ENCODE measurements at places on chromosomes 16 and 17.

DNA sequence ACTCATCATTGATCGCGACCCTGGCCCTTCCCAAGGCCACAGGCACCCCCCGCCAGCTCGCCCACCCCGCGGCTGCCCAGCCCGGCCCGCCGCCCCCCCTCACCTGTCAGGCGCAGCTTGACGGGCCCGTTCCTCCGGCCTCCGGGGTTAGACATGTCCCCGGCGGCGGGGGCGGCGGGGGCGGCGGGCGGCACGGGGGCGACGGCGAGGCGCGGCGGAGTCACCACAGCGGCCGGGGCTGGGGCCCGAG, 456 bp downstream of the SMURF2 start:
- no peak for DNase-seq

DNA sequence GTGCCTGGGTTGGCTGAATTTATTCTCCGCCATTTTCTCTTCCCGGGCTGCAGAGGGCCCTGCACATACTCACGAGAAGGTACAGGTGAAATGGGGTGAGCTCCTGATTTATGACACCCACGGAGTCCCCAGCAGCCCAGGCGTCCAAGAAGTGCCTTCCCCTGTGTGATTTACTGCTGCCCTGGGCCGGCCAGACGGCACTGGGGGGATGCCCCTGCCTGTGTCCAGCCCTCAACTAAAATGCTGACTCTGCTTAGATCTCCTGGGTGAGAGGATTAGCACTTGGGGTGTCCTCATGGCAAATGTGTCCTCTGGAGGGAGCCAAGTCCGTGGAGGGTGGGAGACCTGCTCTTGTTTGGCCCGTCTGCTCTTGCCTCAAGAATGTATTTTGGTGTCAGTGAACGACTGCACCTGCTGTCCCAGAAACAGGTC, 132.4 kb downstream of the MAF start:
- DNase-seq: no peak

DNA sequence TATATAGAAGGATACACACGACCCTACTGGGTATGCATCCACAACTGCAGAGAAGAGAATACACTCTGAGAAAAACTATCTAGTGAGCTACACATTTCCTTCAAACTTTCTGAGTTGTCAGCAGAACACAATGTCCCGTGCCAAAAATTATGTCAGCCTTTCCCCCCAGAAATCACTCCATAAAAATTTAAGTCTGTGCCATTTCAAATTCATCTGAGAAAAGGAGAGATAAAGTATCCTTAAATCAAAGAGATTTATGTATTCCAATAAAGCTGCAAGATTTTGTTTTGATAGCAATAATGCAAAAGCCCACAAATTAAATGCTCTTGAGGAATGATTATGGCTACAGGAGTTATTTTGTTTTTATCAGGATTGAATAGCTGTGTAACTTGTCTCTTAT, 760.1 kb downstream of the CDH11 start:
- DNase-seq: no peak

- no peak for DNase-seq
Measured at GRCh38 chr16:11651796-11652195, 16.5 kb upstream of the SNN start.

DNA sequence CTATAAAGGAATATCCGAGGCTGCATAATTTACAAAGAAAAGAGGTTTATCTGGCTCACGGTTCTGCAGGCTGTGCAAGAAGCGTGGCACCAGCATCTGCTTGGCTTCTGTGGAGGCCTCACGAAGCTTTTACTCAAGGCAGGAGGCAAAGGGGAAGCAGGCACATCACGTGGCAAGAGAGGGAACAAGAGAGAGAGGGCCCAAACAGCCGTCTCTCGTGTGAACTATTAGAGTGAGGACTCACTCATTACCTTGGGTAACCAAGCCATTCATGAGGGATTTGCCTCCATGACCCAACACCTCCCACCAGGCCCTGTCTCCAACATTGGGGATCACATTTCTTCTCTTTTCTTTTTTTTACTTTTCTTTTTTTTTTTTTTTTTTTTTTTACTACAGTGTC, 7.5 kb upstream of the ALKBH5 start:
- no peak for DNase-seq

Data from stimulated activated CD8-positive, alpha-beta memory T cell treated with anti-CD3 and anti-CD28 coated beads, Interleukin-2, amount 100 ng/mL, for 1 hour (primary cell).